ENCODE measurements at places on chromosomes 2 and 18. TPM values are rescaled to one million over a fixed set of nuclear protein-coding genes. Genes with fewer than 3 reads are reported as not detected.

The CYP26B1 gene
- total RNA-seq: not detected

The GALNT13 gene
- not detected for total RNA-seq

The DQX1 gene
- 0.55 TPM for total RNA-seq

The CHRNG gene
- total RNA-seq: not detected

The UBXN4 gene
- total RNA-seq: 123 TPM

The FSHR gene
- not detected for total RNA-seq

The RTP5 gene
- total RNA-seq: not detected

The DSC3 gene
- not detected for total RNA-seq

The SERPINB11 gene
- total RNA-seq: not detected

The REG3G gene
- total RNA-seq: not detected

The EFEMP1 gene
- not detected for total RNA-seq

The PDCD1 gene
- total RNA-seq: 0.78 TPM

The GCG gene
- total RNA-seq: not detected

The LCT gene
- total RNA-seq: 0.33 TPM

The C1GALT1C1L gene
- not detected for total RNA-seq

The ALK gene
- total RNA-seq: not detected

The FLACC1 gene
- 4.0 TPM for total RNA-seq

The SLC8A1 gene
- total RNA-seq: not detected

The TNFAIP6 gene
- total RNA-seq: 0.64 TPM
